Activated naive CD4-positive, alpha-beta T cell (primary cell): ENCODE measurements at places on chromosomes 4 and X.

GRCh38 chr4:72814241-72814640, 245.2 kb upstream of the ADAMTS3 start:
- no peak for DNase-seq

DNA sequence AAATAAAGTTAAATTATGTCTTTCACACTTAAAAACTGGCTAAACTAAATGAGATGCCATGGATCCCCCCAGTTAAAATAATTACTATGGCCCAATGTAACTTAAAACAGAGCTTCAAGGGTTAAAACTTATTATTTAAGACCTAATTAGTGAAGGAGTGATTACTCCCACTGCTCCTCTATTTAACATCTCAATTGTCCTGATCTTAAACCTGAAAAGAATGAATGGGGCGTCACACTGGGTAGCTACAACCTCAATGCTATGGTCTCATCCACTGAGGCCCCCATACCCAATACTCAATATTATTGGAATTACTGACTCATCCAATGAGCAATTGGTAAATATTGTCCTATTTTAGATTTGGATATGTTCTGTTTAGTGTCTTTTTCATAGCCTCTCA, 21.1 kb upstream of the TMEM255A start:
- DNase-seq = no peak

DNA sequence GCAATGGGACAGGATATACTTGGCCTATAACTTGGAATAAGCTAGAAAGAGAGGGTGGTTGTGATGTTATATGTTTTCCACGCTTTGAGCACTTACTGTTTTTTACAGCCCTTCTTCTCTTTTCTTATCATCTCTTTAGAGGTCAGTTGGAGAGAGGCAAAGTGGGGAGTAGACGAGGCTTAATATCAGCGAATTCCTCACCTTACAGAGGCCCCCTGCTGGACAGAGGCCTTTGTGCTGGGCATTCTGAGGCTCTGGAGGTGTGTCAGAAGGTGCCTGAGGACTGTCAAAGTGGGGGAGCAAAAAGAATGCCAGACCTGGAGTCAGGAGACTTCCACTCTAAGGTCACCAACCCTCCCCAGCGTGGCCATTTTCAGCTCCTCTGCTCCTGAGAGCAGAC, 42.5 kb downstream of the MAMLD1 start:
- no peak for DNase-seq

GRCh38 chr4:6561173-6561516, 13.8 kb upstream of the MAN2B2 start:
- no peak for DNase-seq
